ENCODE measurements at places on chromosomes 6 and 20. TPM values are rescaled to one million over a fixed set of nuclear protein-coding genes. Genes with fewer than 3 reads are reported as not detected.

- H3K27ac ChIP-seq = no peak overlapping the region
- H3K36me3 ChIP-seq = peaks cover 4% of the 10 kb centered on the region
- no peak overlapping the region for H3K4me3 ChIP-seq
- H3K27me3 ChIP-seq = no peaks in the 10 kb centered on the region
These were observed 10.6 kb downstream of the ARMH2 start for GRCh38 chr6:24788031-24788665.

Gene HLA-DOB
- total RNA-seq = 0.11 TPM

Gene CST5
- total RNA-seq = not detected

DNA sequence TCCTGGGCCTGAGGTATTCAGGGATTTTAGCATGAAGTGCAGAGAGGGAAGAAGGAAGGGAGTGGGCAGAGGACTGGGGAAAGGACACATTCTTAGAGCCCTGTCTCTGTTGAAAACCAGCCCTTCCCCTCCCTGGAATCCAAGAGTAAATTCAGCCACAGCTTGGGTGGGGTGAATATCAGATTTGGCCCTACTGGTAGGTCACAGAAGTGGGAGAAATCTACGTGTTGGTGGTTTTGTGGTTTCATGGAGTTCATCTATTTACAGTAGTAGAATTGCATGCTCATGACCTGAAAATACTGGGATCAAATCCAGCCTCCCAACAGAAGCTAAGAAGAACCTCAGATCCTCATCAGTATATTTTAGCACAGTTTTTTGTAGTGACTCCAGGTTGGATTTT is 404.4 kb downstream of the BMP2 start:
- H3K27me3 ChIP-seq = no peaks in the 10 kb centered on the region
- DNase-seq = no peak
- no peaks in the 10 kb centered on the region for H3K4me1 ChIP-seq
- no peak overlapping the region for H3K4me3 ChIP-seq

- H3K4me3 ChIP-seq = no peak overlapping the region
- peaks cover 16% of the 10 kb centered on the region for H3K4me1 ChIP-seq
- H3K27me3 ChIP-seq = no peaks in the 10 kb centered on the region
- H3K27ac ChIP-seq = no peak overlapping the region
These were observed 2.6 kb downstream of the ZNFX1 start for GRCh38 chr20:49275216-49275615.

DNA sequence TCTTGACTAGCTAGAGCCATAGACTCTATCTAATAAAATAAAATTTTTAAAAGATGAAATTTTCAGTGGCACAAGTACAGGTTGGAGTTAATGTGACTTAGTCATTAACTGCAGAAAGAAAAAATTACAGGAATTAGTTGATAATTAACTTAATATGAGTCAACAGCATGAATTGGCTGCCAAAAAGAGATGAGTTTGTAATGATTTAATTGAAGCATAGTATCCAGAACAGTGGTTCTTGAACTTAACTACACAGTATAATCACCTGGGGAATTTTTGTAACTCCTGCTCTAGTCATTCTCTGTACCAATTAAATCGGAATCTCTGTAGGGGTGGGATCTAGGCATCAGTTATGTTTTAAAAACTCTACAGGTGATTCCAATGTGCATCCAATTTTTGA is 46.3 kb upstream of the HMGN3 start:
- H3K4me1 ChIP-seq = no peaks in the 10 kb centered on the region
- H3K27me3 ChIP-seq = no peaks in the 10 kb centered on the region
- H3K27ac ChIP-seq = no peak overlapping the region
- no peak overlapping the region for H3K4me3 ChIP-seq

Gene DUSP15
- total RNA-seq = 13.3 TPM

DNA sequence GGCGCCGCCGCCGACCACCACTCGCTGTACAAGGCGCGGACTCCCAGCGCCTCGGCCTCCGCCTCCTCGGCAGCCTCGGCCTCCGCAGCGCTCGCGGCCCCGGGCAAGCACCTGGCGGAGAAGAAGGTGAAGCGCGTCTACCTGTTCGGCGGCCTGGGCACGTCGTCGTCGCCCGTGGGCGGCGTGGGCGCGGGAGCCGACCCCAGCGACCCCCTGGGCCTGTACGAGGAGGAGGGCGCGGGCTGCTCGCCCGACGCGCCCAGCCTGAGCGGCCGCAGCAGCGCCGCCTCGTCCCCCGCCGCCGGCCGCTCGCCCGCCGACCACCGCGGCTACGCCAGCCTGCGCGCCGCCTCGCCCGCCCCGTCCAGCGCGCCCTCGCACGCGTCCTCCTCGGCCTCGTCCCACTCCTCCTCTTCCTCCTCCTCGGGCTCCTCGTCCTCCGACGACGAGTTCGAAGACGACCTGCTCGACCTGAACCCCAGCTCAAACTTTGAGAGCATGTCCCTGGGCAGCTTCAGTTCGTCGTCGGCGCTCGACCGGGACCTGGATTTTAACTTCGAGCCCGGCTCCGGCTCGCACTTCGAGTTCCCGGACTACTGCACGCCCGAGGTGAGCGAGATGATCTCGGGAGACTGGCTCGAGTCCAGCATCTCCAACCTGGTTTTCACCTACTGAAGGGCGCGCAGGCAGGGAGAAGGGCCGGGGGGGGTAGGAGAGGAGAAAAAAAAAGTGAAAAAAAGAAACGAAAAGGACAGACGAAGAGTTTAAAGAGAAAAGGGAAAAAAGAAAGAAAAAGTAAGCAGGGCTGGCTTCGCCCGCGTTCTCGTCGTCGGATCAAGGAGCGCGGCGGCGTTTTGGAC is 2.0 kb downstream of the SOX4 start:
- no peak for DNase-seq
- H3K4me1 ChIP-seq = peaks cover 4% of the 10 kb centered on the region
- H3K27me3 ChIP-seq = no peaks in the 10 kb centered on the region
- H3K4me3 ChIP-seq = peak overlapping the region; percentile 86
- H3K27ac ChIP-seq = peak overlapping the region; percentile 91
- H3K36me3 ChIP-seq = peaks cover 13% of the 10 kb centered on the region

Gene GNMT
- total RNA-seq = 0.20 TPM

GRCh38 chr20:38728911-38729642 is 4.8 kb downstream of the SLC32A1 start:
- peak; percentile 57 for DNase-seq
- H3K4me3 ChIP-seq = no peak overlapping the region
- H3K27me3 ChIP-seq = peaks cover 97% of the 10 kb centered on the region
- H3K27ac ChIP-seq = no peak overlapping the region

Gene GCM1
- total RNA-seq = 0.11 TPM

GRCh38 chr20:18007534-18008292 is 38.9 kb downstream of the MGME1 start:
- H3K27me3 ChIP-seq = no peaks in the 10 kb centered on the region
- peak overlapping the region; percentile 15 for H3K27ac ChIP-seq
- peaks cover 22% of the 10 kb centered on the region for H3K4me1 ChIP-seq
- H3K36me3 ChIP-seq = no peaks in the 10 kb centered on the region

DNA sequence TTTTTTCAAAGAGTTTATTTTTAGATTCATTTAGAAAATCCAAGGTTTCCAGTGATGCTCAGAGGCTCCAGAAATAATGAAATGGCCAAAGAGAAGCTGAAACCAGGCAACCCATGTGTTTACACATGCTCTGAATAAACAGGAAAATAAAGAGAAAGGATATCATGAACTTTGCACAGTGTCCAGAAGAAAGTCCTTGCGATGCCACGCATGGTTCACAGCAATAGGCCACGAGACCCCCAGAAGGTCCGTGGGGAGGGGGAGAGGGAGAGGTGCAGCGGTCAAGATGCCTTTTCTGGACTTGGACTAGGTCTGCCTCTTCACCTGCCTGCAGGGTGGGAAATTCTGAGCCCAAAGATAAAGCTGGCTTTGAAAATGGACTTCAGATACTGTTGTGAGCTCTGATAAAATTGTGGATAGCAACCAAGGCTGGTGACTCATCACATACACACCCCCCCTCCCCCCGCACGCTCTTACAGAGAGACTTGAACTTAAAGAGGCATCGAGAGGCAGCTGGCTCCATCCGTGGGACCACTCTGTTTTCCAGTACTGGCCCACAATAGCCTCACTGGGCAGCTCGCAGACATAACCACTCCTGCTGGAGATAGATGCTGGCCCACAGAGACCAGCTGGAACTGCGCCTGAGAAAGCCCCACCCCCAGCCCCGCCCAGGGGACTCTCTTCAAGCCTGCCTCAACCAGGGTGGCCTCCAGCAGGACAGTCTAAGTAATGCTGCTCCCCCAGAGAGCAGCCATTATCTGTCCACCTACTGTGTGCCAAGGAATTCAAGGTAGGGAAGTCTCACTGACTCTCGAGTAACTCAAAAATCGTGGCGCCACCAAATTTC is 21.2 kb upstream of the NFATC2 start:
- no peak for DNase-seq
- H3K4me3 ChIP-seq = peak overlapping the region; percentile 49
- H3K27ac ChIP-seq = peak overlapping the region; percentile 98
- H3K4me1 ChIP-seq = peaks cover 41% of the 10 kb centered on the region

- peaks cover 33% of the 10 kb centered on the region for H3K36me3 ChIP-seq
- DNase-seq = no peak
- H3K27ac ChIP-seq = no peak overlapping the region
These were observed 26.9 kb upstream of the CHMP4B start for GRCh38 chr20:33784225-33784624.

DNA sequence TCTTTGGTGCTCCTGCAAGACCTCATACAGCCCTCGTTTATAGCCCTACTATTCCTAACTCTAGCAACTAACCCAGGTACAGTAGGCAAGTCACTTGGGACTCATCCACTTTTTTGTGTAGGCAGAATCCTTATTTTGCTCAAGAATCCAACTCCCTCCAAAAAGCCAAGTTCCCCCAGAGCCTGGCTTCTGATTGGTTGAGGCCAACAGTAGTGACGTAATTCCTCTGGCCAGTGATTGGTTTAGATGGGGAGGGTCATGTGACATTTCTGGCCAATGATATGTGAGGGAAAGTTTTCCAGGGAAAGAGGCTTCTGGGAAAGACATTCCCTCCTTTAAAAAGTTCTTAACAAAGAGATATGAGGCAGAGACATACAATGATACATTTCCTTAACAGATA is 32.1 kb downstream of the KIAA1755 start:
- H3K4me1 ChIP-seq = no peaks in the 10 kb centered on the region
- no peak overlapping the region for H3K4me3 ChIP-seq
- DNase-seq = no peak

Gene RIPOR3
- 4.7 TPM for total RNA-seq

Gene TMC2
- 0.94 TPM for total RNA-seq

DNA sequence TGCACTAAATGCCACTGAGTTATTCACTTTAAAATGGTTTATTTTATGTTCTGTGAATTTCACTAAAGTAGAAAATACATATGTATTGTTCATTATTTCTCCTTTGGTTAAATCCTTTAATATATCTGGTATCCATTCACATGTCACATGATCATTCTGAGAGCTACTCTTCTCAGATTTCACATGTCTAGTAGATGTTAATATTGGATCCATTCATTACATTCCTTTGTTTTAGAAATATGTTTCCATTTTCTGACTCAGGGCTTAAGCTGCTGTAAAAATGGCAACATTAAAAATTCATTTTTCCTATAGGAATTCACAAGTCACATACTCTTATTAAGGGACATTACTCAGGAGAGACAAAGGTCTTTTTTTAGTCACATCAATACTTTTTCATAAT is 205.4 kb downstream of the ZFAND3 start:
- no peak for DNase-seq
- no peaks in the 10 kb centered on the region for H3K4me1 ChIP-seq
- H3K4me3 ChIP-seq = no peak overlapping the region
- H3K27ac ChIP-seq = no peak overlapping the region
- no peaks in the 10 kb centered on the region for H3K27me3 ChIP-seq

Gene TMEM244
- total RNA-seq = not detected

- no peak overlapping the region for H3K27ac ChIP-seq
- H3K36me3 ChIP-seq = no peaks in the 10 kb centered on the region
- H3K4me1 ChIP-seq = no peaks in the 10 kb centered on the region
These were observed 3.3 kb downstream of the PLN start for GRCh38 chr6:118551063-118552053.

DNA sequence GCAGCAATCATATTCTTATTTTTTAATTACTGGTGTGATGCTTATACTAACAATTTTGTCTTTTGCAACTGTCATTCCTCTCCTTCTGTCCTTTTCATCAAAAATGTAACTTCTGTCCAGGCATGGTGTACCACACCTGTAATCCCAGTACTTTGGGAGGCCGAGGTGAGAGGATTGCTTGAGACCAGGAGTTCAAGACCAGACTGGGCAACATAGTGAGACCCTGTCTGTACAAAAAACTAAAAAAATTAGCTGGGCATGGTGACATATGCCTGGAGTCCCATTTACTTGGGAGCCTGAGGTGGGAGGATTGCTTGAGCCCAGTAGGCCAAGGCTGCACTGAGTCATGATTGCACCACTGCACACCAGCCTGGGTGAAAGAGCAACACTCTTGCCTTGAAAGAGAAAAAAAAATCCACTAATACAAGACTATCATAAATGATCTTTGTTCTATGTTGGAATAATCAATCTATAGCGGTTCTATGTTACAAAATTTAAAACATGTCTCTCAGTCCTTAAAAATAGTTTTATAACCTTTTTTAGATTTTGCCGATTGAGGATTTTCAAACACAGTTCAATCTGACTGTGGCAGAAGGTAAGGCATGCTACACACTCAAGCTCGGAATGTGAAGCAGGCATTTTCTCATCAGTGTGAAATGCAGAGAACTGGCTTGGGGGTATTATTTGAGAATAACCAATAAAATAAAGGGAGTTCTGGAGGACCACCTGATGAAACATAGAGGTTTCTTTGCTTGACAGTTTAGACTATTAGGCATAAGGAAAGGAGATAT is 70.4 kb downstream of the ENPP1 start:
- no peak overlapping the region for H3K4me3 ChIP-seq
- H3K27me3 ChIP-seq = no peaks in the 10 kb centered on the region
- DNase-seq = no peak
- no peak overlapping the region for H3K27ac ChIP-seq

DNA sequence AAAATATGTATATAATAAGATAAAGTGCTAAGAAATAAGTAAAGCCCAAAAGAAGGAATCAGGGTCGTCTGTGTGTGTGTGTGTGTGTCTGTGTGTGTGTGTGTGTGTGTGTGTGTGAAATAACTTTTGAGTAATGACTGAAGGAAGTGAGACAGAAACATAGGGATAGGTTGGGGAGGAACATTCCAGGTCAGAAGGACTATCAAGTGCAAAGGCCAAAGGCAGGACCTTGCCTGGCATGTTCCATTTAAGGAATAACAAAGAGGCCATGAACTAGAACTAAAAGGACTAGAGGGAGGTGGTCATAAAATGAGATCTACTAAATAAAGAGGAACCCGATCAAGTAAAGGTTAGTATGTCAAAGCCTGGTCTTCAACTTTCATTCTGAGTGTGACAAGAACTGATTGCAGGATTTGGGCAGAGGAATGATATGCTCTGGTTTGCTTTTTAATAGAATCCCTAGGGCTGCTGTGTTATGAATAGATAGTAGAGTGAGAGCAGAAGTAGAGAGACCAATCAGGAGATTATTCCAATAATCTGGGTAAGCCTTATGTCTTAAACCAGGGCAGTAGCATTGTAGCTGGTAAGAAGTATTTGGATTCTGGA is 6.9 kb downstream of the ENPP3 start:
- no peaks in the 10 kb centered on the region for H3K36me3 ChIP-seq
- H3K4me1 ChIP-seq = no peaks in the 10 kb centered on the region
- DNase-seq = no peak
- H3K4me3 ChIP-seq = no peak overlapping the region
- no peaks in the 10 kb centered on the region for H3K27me3 ChIP-seq

Gene LTV1
- total RNA-seq = 20.6 TPM

Gene EFCAB8
- 0.10 TPM for total RNA-seq

Gene PDSS2
- total RNA-seq = 14.5 TPM

GRCh38 chr6:29757701-29758293 is 34.6 kb downstream of the HLA-F start:
- H3K27me3 ChIP-seq = peaks cover 38% of the 10 kb centered on the region
- H3K4me3 ChIP-seq = no peak overlapping the region
- H3K36me3 ChIP-seq = no peaks in the 10 kb centered on the region
- no peak for DNase-seq
- H3K4me1 ChIP-seq = peaks cover 11% of the 10 kb centered on the region
- H3K27ac ChIP-seq = no peak overlapping the region

GRCh38 chr20:32482442-32483261 is 102.5 kb downstream of the NOL4L start:
- peaks cover 3% of the 10 kb centered on the region for H3K36me3 ChIP-seq
- peak overlapping the region; percentile 68 for H3K4me3 ChIP-seq
- no peaks in the 10 kb centered on the region for H3K27me3 ChIP-seq
- peak; percentile 62 for DNase-seq

All from spinal cord (tissue), 10 donors.